ENCODE measurements at places on chromosomes 12 and 14.

- DNase-seq = peak; percentile 67
Observed at GRCh38 chr12:77062846-77063461, 2.4 kb downstream of the E2F7 start.

DNA sequence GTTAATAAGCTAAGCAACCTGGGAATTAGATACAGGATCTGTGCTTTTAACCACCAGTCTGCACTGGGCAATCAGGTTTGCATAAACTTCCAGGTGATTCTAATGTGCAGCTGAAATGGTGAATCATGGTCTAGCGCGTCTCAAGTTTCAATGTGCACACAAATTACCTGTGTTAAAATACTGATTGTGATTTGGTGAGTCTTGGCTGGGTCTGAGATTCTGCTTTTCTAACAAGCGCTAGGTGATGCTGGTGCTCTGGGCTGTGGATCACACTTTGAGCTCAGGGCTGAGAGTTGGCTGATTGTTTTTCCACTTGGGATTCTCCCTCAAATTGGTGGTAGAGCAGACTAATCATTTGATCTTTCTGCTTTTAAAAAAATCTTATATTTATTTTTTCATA, 124.8 kb downstream of the C12orf75 start:
- no peak for DNase-seq

DNA sequence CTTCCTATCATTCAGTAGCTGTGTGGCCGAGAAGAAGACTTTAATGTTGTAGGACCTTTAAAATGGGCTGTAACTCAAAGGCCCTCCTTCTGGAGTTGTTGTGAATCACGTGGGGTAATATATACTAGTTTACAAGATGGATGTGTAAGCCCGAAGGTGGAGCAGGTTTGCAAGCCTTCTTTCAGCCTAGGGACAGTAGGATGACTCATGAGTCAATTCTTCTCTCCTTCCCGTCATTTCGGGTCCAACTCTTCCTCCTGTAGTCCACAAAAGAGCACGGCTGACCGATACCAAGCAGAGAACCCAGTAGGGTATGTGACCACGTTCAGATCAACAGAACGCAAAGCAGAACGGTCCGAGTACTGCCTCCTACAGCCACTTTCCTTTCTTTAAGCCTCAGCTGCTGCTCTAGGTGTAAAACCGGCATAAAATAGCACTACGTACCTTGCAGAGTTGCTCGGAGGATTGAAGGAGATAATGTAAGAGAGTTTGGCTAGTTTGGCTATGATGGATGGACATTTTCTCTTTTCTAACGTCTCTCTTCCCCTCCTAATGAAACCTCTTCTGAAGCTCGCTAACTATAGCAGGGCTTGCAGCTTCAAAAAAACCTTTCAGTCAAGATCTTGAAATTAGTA, 1.3 kb upstream of the RASSF3 start:
- peak; percentile 59 for DNase-seq

- no peak for DNase-seq
Observed at GRCh38 chr12:39341179-39341578, 101.7 kb downstream of the KIF21A start.

DNA sequence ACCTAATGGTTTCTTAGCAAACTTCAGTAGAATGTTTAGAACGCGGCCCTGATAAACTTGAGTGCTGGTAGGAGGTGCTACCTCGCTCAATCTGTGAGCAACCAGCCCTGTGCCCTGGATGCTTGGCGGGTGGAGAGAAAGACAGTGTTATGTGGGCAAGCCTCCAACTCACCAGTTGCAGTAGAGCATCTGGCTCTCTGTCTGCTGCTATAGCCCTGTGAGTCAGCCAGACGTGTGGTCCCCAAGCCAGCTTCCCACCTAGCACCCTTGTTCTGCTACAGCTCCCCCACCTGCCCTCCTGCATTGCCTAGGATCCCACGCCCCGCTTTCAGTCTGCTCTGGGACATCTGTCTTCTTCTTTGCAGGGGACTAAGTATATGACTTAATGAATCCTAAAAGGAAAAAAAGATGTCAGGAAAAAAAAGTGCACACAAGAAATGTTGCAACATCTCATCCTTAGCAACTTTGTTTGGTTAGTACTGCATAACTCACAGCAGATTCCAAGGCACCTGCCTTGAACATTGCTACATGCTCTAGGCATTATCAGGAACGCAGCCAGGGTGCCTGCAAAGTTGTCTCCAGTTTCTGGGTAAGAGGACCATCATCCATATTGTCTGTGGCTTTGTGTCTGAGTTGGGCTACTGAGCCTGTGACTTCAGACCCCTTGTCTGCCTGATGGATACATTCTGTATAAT, 13.6 kb downstream of the SNRNP35 start:
- DNase-seq = no peak

DNA sequence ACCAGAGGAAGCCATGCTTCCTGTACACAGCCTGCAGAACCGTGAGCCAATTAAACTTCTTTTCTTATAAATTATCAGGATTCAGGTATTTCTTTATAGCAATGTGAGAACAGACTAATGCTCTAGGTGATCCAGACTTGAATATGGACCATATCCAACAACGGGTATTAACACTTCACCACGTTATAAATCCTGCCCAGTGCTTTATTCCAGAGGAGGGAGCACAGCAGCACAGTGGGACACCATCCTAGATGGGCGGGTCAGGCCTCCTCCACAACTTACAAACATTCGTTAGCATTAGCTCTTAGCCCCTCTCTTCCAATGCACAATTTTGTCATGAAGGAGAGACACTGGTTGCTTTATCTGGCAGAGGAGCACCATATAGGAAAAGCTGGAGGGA, 66.0 kb downstream of the TMCC3 start:
- no peak for DNase-seq

DNA sequence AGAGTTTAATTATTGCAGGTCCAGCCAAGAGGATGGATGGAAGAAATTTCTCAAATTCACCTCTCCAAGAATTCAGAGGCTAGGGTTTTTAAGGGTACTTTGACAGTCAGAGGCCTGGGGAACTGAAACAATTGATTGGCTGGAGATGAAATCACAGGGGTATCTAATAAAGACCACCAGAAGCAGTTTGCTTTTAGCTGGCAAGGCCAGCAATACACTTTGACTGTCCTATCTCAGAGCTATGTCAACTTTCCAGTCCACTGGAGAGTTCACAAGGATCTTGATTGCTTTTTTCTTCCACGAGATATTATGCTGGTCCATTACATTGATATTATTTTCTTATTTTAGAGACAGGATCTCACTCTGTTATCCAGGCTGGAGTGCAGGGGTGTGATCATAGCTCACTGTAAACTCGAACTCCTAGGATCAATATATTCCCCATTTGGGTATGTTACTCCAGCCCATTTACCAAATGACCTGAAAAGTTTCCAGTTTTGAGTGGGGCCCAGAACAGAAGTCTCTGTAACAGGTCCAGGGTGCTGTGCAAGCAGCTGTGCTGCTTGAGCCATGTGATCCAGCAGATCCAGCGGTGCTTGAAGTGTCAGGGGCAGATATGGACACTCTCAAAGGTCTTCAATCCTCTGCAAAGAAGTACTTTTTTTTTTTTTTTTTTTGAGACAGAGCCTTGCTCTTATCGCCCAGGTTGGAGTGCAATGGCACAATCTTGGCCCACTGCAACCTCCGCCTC, 17.2 kb upstream of the ATF7 start:
- DNase-seq = no peak

DNA sequence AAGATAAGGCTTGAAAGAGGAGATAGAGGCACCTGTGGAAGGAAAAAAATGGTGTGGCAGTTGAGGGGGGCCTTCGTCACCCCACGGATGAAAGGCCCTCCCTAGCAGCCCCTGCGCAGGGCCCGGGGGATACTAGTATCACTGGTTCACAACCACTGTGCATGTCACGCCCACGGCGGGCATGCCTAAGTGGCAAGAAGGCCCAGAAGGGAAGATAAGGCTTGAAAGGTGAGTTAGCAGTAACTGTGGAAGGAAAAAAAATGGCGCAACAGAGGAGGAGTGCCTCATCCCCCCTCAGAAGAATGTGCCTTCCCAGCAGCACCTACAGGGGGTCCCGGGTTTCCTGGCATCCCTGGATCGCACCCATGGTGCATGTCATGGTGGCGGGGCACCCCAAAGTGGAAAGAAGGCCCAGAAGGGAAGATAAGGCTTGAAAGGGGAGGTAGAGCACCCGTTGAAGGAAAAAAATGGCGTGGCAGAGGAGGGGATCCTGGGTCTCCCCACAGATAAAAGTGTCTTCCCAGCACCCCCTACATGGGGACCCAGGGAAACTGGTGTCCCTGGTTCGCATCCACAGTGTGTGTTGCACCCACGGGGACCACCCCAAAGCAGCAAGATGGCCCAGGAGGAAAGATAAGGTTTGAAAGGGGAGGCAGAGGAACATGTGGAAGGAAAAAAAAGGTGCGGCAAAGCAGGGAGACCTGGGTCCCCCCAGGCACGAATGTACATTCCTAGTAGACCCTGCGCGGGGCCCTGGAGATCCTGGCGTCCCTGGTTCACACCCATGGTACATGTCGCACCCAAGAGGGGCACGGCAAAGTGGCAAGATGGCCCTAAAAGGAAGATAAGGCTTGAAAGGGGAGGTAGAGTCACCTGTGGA, 279.2 kb downstream of the ALG10 start:
- no peak for DNase-seq

DNA sequence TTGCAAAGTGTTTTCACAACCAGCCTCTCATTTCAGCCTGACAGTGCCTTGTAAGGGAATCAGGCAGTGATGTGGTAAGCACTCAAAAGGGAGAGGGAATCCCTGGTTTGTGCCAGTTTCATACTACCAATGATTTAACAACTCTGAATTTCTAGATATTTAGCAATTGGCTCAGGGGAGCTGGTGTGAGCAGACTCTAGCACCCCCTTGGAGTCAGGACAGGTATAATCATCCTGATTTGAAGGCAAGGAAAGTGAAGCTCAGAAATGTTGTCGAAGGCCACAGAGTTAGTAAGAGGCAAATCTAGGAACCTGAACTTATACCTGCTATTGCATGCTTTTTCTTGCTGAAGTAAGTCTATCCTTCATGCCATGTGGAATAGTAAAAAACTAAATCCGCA, 63.1 kb upstream of the DACT1 start:
- DNase-seq = no peak

DNA sequence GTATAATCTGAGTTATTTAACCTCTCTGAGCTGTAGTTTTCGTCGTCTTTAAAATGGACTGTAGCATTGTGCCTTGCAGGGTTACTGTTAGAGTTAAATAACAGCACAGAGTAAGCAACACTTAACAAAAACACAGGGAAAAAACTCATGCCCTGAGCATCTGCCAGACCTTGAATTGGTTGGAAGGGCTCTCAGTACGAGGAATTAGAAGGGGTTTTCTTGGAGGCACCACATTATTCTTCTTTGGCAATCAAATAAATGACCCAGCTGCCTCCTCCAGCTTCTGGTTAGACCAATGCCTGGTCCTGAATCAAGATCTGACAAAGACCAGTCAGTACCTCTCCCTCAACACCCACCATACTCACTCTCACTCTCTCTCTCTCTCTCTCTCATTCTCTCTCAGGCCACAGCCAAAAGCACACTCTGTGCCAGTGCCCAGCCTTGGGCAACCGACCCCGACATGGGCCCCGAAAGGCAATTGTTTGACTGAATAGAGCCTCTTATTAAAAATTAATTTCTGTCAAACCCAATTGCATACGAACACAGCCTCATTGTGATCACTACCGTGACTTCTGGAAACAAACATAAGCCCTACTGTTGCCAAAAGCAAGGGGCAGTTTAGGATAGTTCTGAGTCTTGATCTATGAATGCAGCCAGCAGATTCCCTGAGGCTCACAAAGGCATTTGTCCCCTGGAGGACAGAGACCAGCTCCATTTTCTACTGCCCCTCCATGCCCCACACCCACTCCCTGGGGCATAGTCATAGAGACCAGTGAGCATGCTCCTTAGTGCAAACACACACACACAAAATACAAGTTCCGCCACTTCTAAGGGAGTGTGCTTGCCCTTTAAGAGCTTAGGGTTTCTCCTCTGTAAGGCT, 23.9 kb downstream of the DUSP6 start:
- DNase-seq = no peak

GRCh38 chr12:65943388-65944137, 119.3 kb downstream of the HMGA2 start:
- peak; percentile 13 for DNase-seq

DNA sequence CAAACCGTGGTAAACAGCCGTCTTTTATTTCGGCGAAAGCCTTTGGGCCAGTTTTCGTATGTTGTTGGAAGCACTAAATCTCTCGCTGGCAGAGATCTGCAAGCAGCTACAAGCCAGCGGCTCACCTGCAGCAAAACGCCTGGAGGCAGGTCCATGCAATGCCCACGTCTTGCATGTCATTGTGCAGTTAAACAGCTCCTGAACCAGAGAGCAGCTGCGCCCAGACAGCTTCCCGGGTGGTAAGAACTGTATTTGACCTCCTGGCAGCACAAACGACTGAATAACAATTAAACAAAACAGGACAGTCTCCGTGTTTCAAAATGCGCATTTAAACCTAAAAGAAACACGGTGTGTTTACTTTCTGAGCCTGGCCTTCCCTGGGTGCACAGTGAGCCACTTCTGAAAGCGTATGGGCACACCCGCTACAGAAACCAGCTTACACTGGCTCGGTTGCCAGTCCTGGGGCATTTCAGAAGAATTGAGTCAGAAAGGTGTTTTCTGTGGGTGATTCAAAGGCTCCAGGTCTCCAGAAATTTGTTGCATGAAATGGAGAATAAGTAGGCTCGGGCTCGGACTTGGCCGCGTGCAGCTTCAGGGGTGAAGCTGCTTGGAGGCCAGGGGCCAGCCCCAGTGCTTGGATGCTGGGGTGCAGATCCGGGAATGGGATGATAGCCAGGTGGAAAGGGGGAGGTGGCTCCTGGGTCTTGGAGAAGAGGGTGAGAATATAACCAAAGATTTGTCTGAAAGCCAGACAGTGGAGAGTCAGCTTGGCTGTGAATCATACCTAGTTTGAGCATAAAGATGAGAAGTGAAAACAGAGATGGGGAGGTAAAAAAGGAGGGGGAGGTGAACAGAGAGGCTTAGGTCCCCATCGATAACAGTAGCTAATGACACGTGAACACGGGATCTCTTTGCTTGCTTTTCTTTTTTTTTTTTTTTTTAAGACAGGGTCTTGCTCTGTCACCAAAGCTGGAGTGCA, 24.9 kb upstream of the FZD10 start:
- DNase-seq = no peak

DNA sequence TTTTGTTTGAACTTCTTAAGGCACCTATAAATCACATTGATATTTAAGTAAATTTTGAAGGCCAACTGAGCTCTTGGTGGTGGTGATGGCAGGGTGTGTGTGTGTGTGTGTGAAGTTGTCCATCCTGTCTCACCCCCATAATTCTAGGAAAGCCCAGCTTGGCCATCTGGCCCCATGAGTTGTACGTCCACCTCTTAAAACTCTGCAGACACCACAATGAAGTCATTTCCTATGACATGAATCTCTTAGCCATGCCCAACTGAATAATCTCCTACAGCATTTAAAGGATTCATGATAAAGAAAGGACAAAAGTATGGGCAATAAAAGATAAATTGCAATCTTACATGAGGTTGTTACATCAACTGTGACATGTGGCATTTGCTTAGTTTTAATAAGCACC, 123.4 kb downstream of the TTC7B start:
- DNase-seq = no peak

GRCh38 chr12:20492251-20492760, 124.0 kb downstream of the PDE3A start:
- peak; percentile 12 for DNase-seq

GRCh38 chr12:123094349-123095077, 56.4 kb downstream of the PITPNM2 start:
- no peak for DNase-seq

All from SW 1271 (cell line).